NCI-H748 treated with DMSO at 0.1 percent for 48 hours (cell line): ENCODE measurements at places on chromosomes 6 and 20.

DNA sequence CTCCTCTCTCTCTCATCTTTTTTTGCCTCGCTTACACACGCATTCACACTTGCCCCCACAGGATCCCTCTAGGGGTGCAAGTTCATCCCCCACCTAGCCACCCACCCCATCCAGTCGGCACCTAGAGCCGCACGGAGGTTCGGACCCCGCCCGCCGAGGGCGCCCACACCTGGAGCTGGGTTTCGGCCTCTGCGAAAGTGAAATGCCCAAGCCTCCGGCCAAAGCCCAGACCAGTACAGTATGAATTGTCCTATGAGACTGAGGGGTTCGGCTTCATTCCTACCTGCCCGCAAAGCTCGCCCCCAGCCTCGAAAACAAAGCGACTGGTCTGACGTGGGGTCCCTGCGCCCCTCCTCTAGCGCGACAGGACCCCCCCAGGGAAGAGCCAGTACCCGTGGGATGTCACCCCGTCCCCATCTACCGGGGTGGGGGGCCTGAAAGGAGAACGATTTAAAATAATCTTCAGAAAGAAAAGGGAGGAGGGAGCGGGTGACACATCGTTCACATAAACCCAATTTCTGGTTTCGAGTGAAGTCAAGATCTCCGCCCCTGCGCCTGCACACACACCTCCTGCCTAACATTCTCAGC, 1.5 kb downstream of the TFAP2A start:
- DNase-seq: no peak

GRCh38 chr6:106244931-106245330, 80.6 kb downstream of the ATG5 start:
- no peak for DNase-seq

GRCh38 chr6:25918083-25918683, 12.3 kb downstream of the SLC17A2 start:
- DNase-seq: no peak

DNA sequence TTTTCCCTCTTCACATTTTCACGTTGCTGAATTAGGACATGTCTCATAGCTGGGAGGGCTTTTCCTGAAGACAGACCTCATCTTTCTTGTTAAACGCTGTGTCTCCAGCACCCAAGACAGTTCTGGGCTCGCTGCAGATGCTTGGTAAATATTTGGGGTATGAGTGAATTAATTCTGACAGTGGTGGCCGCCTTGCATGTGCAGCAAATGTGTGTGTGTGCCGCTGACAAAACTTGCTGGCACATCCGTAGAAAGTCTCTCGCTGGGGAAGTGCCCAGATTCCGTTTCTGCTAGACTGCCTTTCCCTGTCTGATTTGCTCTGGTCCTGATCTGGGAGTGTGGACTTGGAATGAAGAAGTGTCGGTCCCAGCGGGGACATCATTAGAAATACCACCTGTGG, 48.2 kb upstream of the ZNFX1 start:
- DNase-seq: no peak

GRCh38 chr20:25319241-25320034, 71.2 kb downstream of the ABHD12 start:
- no peak for DNase-seq

DNA sequence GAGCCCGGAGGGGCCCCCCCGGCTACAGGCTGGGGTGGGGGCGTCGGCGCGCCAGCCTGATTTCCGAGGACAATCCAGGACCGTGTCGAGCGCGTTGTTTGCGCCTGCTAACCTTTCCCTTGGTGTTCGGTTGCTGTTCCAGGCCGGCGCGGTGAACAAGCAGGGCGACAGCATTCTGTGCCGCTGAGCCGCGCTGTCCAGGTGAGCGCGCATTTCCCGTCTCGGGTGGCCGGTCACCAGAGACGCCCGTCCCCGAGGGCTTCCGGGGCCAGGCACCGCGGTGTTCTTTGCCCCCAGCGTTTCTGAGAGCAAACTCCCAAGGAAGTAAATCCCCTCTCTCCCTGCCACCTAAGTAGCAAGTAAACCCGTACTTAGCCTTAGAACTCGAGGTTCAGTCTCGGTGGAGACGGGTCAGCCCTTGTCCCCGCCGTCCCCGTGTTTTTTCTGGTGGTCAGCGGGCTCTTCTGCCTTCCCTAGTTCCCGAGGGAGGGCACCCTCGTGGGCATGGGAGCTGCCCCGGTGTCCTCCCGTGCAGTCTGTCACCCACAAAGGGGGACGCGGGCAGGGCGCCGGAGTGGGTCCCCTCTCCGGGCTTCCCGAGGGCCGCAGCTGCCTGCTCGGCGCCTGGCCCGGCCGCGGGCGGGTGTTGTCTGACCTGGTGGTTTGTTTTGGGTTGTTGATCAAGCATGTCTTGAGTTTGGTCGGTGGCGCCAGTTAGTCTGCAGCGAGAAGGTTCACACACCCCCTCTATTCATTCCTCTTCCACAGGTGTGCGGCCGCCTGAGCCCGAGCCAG, 1.5 kb downstream of the ID4 start:
- DNase-seq: peak; percentile 96

GRCh38 chr6:1784422-1784884, 174.7 kb downstream of the FOXC1 start:
- DNase-seq: no peak
